Daoy (cell line): ENCODE measurements at places on chromosomes 4 and X. TPM values are rescaled to one million over a fixed set of nuclear protein-coding genes. Genes with fewer than 3 reads are reported as not detected.

The HSD17B11 gene
- total RNA-seq, result 6.8 and 13.5 TPM in 2 replicates

- DNase-seq, result peak; percentile 87
Measured at GRCh38 chr4:9924750-9925149, 96.5 kb downstream of the SLC2A9 start.

DNA sequence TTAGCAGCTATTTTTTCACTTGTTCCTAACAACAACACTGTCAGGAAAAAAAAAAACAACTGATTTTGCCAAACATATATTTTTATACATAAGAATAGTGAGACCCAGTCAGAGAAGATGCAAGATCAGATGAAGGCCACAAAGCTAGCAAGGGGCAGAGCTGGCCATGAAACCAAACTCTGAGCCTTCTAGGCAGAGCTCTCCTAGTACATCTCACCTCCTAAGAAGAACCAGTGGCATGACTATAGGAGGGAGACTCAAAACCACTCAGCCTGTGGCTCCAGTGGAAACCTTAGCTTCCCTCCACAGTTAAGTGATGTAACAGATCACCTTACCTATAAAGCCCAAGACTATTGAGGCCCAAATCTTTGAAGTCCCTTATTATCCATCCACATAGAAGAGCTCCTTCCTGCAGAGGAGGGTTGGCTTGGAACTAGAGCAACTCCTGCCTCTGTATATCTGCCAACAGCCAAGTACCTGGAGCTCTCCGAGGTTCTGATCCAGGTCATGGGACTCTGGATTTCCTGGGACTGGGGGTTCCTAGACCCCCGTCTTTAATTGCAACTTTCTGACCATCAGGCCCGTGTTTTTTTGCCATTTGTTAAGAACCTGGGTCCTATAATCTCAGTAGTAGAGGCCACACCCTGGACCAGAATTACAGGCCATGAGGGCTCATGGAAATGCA lies 136.5 kb downstream of the SH3KBP1 start:
- no peak for DNase-seq

- peak; percentile 13 for DNase-seq
Measured at GRCh38 chr4:54063737-54064316, 578 bp downstream of the CHIC2 start.

The NHS gene
- total RNA-seq, result 1.1 and 1.3 TPM in 2 replicates

GRCh38 chr4:37463033-37463856 lies 218.7 kb downstream of the NWD2 start:
- DNase-seq, result peak; percentile 21

- no peak for DNase-seq
Measured at GRCh38 chrX:10482261-10482660, 138.1 kb downstream of the MID1 start.

DNA sequence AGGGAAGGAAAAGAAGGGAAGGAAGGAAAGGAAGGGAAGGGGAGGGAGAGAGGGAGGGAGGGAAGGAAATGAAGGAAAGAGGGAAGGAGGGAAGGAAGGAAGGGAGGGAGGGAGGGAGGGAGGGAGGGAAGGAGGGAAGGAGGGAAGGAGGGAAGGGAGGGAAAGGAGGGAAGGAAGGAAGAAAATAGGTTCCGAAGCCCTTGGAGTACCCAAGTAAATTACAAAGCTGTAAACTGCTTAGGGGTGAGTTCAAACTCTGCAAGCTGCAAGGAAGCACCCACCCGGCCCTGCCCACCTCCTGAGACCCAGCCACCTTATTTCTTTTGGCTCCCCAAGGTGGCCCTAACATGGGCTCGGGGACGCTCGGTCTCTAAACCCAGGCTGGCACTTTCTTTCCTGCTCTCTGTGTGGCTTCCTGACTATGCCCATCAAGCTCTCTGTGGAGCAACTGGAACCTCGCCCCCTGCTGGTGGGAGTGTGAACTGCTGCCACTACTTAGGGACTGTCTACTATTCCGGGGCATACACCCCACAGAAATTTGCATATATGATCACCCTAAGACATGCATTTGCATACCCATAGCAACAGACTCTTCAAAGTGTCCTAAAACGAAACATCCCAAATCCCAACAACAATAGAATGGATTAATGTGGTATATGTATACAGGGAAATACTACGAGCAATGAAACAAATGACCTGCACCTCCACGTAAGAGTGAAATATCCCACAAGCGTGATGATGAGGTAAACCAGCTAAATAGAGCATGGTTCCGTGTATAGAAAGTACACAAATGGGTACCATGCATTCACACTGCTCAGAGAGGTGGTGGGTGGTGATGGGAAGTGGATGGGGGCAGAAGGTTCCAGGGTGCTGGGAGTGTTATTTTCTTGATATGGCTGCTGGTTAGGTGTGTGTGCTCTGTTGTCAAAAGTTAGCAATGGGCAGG lies 151.7 kb upstream of the TBL1X start:
- DNase-seq, result peak; percentile 25

GRCh38 chr4:664713-665231 lies 9.3 kb downstream of the ATP5ME start:
- no peak for DNase-seq

GRCh38 chr4:8104491-8105305 lies 53.9 kb downstream of the ABLIM2 start:
- no peak for DNase-seq

The HHIP gene
- 7.6 and 9.5 TPM in 2 replicates for total RNA-seq

DNA sequence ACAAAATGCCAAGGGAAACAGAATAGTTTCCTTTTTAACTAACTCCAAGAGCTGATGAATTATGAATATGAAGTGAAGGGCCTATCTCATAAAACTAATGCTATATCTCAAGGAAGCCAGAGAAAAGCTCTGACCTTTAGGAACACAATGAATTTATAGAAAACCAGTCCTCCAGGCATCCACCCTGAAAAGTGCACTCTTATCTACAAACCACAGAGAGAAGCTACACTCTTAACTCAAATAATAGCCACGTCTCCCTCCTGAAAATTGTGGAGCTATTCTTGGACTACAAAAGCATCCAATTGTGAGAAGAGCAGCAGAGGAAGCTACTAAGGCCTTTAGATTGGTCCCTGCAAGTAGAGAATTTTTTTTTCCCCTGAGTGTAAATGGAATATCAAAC lies 253.9 kb downstream of the IL15 start:
- DNase-seq, result no peak

The COX7B2 gene
- total RNA-seq, result 32.6 and 55.2 TPM in 2 replicates

The CXCR3 gene
- not detected in 2 replicates for total RNA-seq

DNA sequence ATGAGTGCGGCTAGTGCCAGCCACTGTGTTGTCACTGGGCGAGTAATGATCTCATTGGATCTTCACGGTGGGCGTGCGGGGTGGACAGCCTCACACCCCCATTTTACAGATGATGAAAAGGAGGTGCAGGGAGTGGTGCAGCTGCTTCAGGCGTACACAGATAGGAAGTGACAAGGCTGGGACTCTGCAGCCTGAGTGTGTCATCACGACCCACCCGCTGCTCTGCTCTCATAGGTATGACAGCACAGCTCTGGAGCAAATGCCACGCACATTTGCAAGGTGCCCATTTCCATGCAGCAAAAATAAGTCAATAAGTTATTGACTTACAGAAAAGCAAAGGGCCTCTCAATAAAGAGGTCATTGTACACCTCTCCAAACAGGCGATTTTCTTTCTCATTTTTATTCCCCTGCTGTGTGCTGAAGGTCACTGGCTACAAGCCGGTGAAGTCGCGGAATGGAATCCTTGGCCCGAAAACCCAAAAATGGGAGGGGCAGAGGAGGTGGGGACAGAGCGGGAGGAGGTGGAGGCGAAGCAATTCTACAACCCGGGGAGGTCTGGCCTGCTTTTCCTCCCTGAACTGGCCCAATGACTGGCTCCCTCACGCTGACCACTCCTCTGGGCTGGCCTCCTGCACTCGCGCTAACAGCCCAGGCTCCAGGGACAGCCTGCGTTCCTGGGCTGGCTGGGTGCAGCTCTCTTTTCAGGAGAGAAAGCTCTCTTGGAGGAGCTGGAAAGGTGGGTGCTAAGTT lies at the start of gene SOD3:
Gene SOD3, plus strand, starts transcription at position 658 of the 750 bp plus-strand sequence. CDS start 3,949 bp downstream, outside the sequence.
- peak; percentile 81 for DNase-seq

DNA sequence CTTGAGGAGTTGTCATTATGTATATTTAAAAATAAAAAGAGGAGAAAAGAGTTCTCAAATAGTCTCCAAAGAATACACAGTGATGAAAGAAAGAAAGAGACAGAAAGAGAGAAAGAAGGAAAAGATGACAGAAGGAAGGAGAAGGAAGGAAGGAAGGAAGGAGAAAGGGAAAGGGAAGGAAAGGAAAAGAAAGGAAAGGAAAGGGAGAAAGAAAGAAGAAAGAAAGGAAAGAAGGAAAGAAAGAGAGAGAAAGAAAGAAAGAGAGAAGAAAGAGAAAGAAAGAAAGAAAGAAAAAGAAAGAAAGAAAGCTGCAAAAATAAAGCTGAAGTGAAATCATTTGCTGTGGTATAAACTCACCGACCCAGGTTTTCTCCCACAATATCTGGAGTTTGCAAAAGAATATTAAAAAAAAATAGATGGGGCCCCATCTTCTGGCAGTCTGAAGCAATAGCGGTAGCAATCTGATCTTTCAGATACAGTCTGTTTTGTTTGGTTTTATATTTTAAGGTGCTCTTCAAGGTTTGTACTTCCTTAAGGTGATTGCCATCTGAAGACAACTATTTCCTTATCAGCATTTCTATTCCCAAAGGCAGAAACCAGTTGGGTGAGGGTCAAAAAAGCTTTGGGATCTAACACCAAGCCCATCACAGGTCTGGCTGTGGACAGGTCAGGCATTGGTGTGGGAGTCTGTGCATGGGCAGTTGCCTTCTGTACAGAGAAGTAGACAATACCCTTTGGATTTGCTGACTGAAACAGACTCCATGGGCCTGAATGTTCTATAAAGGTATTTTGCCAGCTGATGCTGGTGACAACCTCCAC lies 160.4 kb downstream of the CPEB2 start:
- no peak for DNase-seq

The MAGEA2 gene
- total RNA-seq, result 7.7 and 14.8 TPM in 2 replicates

- no peak for DNase-seq
Measured at GRCh38 chr4:89539797-89540711, 232.5 kb upstream of the GPRIN3 start.

- DNase-seq, result no peak
Measured at GRCh38 chr4:102524691-102525090, 23.5 kb downstream of the NFKB1 start.

The NAP1L3 gene
- 10.2 and 19.1 TPM in 2 replicates for total RNA-seq

The TRPC3 gene
- total RNA-seq, result 1.1 and 1.3 TPM in 2 replicates

DNA sequence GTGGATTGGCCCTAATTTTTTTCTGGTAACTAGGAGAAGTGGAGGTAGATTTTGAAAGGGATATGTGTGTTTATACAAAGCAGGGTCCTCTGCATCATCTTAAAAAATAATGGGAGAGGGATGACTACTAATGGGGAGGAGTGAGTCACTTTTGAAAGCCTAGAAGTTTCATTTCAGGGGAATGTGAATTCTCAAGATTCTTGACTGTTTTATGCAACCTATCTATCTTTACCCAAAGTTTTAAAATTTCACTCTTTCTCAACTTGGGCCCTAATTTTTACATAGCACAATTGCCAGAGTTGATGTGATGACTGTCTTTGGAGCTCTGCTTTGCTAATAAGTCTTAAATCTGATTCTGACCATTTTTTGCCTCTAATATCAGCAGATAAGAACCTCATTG lies 445.2 kb downstream of the GRXCR1 start:
- DNase-seq, result no peak

DNA sequence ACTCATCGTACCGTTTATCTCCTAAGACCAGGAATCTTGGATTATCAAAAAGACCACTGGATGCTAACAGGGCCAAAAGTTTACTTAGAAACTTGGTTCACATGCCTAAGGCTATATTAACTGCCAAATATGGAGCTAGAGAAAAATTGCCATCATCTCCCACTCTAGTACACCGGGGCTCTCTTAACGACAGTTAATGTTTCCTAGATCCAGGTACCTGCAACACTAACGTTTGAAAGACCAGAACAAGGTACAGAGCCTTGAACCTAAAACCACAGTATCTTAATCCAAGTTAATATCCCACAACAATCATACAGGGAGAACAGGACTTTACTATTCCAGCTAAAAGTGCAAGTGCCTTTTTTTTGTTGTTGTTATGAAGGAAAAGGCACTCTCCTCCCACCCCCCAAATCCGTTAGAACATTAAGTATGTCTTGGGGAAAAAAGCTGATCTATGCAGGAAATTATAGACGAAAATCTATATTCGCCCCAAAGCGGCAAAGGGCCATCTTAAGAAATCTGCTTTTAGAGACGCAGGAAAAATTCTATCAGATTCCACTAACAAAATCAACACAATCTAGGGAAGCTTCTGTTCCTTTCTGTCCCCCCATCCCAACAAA lies 1.3 kb downstream of the G3BP2 start:
- DNase-seq, result no peak

DNA sequence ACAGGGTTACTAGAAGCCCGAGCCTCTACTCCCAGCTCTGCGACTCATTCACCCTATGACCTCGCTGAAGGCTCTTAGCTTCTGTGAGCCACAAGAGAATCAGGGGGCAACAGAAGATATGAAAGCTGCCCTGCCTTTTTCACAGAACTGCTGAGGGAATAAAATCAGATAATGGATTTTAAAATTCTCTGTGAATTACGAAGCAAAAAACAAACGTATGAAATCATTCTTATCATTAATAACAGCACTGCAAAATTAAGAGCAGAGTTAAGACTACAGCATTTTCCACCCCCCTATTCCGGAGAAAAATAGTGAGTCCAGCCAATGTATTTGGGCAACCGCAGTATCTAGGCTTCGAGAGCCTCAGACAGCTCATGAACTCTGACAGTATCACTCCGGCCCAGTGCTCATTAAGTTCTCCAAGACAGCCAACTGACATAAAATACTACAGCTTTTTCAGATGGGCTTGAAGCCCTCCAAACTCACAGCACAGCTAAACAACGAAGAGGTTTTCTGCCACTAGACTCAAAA lies 33.4 kb downstream of the AFAP1 start:
- DNase-seq, result no peak

DNA sequence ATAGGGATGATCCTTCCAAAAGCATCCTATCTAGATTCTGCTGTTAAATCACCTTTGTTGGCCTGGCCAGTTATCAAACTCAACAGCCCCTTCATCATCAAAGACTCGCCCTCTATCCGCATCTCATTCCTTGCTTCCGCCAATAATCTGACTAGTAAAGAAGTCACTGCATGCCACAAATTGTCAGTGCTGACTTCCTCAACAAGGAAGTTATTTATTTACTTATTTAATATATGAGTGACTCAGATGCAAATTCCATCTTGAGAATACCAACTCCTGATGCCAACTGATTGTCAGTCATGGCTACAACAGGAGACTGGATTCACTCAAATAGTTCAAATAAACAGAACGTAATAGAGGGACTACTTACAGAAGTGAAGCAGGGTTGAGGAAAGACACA lies 283.8 kb downstream of the TRIML1 start:
- no peak for DNase-seq

GRCh38 chr4:151692821-151693673 lies 67.8 kb downstream of the GATB start:
- no peak for DNase-seq

The VCX gene
- total RNA-seq, result 0.27 and 3.8 TPM in 2 replicates

The OTUD6A gene
- not detected in 2 replicates for total RNA-seq

The ADAM29 gene
- total RNA-seq, result not detected in 2 replicates

DNA sequence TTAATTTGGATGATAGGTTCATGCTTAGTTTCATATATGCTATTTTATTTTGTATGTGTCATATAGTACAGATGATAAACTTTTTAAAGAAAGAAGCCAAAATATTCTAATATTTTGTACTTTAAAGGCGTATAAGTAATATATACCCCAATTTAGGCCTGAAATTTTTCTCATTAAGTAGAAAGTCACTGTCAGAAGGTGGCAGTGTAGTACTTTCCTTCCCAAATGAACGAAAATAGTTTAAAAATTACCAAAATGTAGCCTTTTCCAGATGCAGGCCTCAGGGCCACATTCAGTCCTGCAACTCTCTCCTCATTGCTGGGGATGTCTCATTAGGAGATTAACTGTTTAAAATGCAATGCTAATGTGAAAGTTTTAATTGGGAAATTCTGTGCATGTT lies 1263.6 kb downstream of the C4orf33 start:
- DNase-seq, result no peak
